ENCODE measurements at places on chromosomes 5 and 9. TPM values are rescaled to one million over a fixed set of nuclear protein-coding genes. Genes with fewer than 3 reads are reported as not detected.

The IFNK gene
- 4.3 TPM for total RNA-seq

The SLCO6A1 gene
- total RNA-seq, result not detected

The ENTREP1 gene
- total RNA-seq, result 0.19 TPM

The IL3 gene
- total RNA-seq, result not detected

The C5orf24 gene
- total RNA-seq, result 23.9 TPM

The LHX2 gene
- 12.3 TPM for total RNA-seq

The PCDHGA7 gene
- 0.86 TPM for total RNA-seq

The LRRC19 gene
- total RNA-seq, result not detected

The C9orf152 gene
- total RNA-seq, result not detected

The ZNG1A gene
- total RNA-seq, result 18.9 TPM

The LECT2 gene
- not detected for total RNA-seq

The C5orf46 gene
- not detected for total RNA-seq

The WDR38 gene
- total RNA-seq, result not detected

The C5orf22 gene
- 22.6 TPM for total RNA-seq

The CYSRT1 gene
- total RNA-seq, result 0.70 TPM

The SURF2 gene
- 37.2 TPM for total RNA-seq

The PCDHGA11 gene
- total RNA-seq, result 0.94 TPM

The PAPPA gene
- total RNA-seq, result 0.78 TPM

The CLK4 gene
- total RNA-seq, result 2.7 TPM

The BDP1 gene
- total RNA-seq, result 11.6 TPM

The MLANA gene
- total RNA-seq, result not detected

The SARDH gene
- 0.27 TPM for total RNA-seq

The SNX24 gene
- 18.7 TPM for total RNA-seq

The SUSD3 gene
- total RNA-seq, result 3.1 TPM

The IL5 gene
- total RNA-seq, result not detected

The SPATA31E1 gene
- not detected for total RNA-seq

The TRMO gene
- total RNA-seq, result 5.6 TPM

The FCN2 gene
- total RNA-seq, result not detected

The NMUR2 gene
- not detected for total RNA-seq

The CRB2 gene
- not detected for total RNA-seq

The DIRAS2 gene
- not detected for total RNA-seq

The NIPSNAP3A gene
- total RNA-seq, result 29.8 TPM

The KCNIP1 gene
- not detected for total RNA-seq

The LHFPL2 gene
- 14.4 TPM for total RNA-seq

The DIPK1B gene
- total RNA-seq, result 0.08 TPM

The ANKRD34B gene
- not detected for total RNA-seq

The INSL6 gene
- total RNA-seq, result not detected

Data from hair follicular keratinocyte (primary cell).